ENCODE measurements at places on chromosomes 11 and 22.

DNA sequence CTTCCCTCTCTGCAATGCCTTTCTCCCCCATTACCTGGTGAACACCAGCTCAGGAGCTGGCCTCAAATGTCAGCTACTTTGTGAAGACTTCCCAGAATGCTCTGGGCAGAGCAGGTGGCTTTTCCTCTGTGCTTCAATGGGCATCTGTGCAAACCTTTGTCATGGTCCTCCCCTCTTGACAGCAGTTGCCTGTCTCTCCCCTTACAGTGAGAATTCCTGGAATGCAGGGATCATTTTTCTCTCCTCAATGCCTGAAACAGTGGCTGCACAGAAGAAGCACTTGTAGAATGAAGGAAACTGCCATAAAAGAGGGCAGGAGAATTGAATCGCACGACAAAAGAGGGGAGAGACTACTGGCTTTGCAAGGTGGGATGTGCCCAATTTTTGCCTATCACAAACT is 92.8 kb upstream of the NARS2 start:
- no peak for DNase-seq

GRCh38 chr11:46711303-46711702 is 7.7 kb upstream of the F2 start:
- no peak for DNase-seq

DNA sequence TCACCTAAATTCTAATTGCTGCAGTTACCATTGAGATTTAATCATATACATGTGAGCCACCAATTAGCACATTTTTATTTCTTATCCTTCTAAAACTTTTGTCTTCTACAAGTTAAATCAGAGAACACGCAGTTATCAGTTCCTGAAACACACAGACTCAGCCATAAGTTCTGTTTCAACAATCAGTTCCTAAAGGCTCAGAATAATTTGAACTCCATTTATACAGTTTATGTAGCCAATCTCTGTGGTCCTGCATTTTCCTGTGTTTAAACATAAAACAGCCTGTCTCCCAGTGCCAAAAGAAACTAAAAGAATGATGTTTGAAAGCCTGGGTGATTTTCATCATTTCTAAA is 2.9 kb downstream of the PLAAT3 start:
- DNase-seq = no peak

DNA sequence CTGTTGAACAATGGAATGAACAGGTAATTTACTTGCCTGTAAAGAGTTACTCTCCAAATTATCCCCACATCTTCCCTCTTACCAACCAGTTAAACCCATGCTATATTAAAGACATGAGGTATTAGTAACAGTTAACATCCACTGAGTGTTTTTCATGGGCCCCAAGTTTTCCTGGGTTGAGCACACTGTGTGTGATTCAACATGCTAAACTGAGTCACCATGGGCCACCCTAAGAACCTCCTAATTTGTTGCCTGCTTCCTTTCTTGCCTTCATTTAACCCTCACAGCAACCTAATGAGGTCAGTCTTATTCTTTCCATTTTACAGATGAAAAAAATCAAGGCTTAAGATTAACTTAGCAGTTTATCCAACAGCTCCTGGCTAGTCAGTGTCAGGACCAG is 51.0 kb downstream of the GALNT18 start:
- no peak for DNase-seq

DNA sequence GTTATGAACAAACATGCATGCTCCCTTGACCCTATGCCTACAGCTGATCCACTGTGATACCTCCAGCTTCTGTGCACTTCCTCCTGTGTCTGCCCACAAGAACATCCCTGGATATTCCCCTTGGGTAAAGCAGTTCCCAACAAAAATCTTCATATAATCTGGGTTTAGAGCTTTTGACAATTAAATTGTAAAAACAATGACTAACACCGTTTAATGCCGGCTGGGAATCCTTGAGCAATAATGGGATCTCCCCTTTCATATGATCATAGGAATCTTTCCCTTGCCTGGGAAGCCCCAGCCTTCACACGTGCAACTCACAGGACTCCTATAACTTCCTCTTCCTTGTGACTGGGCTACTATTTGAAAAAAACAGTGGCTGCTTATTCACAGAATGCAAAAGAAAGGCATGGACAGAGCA is 6.3 kb upstream of the ZC3H12C start:
- DNase-seq = no peak

GRCh38 chr11:56716379-56716854 is 17.5 kb downstream of the OR9G1 start:
- no peak for DNase-seq

GRCh38 chr11:88301488-88302140 is 35.9 kb downstream of the CTSC start:
- no peak for DNase-seq

DNA sequence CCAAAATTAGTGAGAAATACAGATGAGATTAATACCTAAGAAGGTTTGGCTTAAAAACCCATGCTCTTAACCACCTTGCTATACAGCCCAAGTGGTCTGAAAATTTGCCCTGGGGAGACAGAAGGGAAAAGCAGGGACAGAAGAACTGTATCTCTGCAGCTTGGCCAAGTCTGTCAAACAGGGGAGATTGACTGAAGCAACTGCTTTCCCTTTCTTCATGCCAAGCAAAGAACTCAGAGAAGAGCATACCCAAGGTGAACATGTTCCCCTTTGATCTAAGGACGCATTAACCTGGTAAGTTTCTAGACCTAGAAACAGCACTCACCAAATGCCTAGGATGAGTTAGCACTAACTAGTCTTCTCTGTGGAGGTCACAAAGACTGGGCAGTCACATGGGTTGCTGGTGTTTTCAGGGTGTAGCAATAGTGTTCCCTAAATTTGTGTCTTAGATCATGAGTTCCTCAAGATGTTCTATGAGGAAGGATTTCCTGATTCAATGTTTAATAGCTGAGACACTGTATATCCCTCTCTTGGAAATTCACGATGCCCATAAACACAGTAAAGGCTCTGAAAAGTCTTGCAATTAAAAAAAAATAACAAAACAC is 75.6 kb upstream of the GRAMD1B start:
- DNase-seq = no peak

DNA sequence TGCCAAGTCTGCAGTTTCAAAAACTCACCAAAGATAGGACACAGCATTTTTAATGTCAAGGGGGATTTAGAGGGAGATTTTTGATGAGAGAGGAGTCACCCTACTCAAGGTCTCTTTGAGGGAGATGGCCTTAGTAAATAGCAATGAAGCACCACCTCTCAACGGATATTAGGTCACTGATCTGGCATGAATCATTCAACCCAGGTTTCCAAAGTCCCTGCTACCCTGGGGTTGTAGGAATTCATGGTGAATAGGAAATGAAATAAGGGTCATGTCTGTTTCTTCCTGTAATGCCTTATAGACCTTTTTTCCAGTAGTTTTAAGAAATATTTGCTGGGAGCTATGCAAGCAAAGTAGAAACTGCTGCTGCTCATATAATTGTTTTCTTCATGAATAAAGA is 2154.9 kb downstream of the LRRC4C start:
- no peak for DNase-seq

- DNase-seq = no peak
These were observed 61.1 kb downstream of the LINC01488 start for GRCh38 chr11:69542314-69543168.

DNA sequence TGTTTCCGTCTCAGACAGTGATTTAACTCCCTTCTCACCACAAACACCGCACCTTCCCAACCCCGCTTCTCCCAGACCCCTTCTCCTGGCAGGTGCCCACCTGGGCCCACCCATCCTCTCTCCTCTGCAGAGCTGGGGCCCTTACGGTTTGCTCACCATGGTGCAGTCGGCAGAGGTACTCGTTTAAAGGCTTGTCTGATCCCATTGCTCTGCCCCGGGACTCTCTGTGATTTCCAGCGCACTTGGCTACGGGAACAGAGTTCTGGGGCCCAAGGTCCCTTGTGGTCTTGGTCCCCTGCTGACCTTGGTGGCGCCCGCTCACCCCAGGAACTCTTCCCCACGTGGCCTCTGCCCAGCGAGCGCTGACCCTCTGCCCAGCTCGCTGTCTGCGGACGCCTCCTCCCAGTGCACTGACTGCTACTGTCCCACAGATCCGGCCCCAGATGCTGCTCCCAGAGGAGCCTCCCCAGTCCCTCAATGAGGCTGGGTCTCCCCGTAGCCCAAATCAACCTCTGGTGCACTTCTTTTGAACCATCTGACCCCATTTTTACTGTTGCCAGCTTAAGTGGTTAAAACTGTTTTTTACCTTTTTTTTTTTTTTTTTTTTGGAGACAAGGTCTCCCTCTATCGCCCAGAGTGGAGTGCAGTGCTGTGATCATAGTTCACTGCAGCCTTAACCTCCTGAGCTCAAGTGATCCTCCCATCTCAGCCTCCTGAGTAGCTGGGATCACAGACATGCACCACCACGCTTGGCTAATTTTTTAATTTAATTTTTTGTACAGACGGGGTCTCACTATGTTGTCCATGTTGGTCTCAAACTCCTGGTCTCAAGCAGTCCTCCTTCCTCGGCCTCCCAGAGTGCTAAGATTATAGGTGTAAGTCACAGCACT is 21.3 kb upstream of the CTSD start:
- no peak for DNase-seq

DNA sequence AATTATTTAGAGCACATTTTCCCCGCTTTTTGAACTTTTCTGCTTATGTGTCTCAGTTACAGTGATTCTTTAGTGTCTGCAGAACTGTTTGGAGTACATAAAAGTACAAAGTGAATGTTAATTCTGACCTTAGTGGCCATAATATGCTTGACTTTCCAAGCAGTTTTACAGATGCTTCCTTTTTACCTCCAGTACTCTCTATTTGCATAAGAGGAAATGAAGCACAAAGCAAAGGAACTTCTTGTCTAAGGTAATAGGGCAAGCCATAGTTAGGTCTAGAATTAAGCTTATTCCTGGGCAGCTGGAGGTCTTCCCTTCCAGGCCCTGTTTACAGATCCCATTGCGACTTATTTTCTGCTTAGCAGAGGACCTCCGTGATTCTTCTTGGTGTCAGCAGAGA is 3.6 kb downstream of the GTPBP1 start:
- DNase-seq = no peak

- no peak for DNase-seq
These were observed 38.0 kb upstream of the GALNT18 start for GRCh38 chr11:11659567-11660362.

DNA sequence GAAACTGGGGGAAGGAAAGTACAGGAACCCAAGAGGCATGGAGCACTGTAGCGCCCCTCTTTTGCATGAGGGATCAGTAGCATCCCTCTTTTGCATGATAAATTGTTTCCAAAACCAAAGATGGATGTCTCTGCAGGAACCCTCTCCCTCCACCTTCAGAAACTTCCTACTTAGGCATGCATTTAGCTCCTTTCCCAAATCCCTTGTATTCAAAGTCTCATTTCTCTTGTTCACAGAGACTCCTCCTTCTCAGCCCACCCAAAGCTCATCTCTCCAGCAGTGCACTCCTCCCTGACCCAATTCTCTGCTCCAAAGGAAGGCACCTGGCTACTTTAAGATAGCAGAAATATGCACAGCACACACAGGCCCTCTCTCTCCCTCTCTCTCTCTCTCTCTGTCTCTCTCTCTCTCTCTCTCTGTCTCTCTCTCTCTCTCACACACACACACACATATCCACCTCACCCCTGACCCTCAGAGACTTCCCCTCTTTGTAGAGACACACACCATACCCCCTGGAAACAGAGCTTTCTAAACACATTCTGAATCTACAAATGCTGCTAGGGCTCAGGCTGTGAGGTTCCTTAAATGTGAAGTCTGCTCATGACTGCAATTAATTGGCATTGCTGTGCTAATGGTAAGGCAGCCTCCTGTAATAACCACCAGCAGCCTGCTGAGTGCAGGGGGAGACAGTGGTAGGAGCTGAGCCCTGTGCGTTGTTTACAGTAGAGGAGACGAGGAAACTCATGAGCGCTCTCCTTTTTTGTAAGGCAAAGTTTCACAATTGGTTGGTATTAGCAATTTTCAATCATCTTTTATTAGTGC is 519.6 kb downstream of the NTM start:
- no peak for DNase-seq

Data from vagina (tissue), 2 donors.